ENCODE measurements at places on chromosomes 4 and X.

DNA sequence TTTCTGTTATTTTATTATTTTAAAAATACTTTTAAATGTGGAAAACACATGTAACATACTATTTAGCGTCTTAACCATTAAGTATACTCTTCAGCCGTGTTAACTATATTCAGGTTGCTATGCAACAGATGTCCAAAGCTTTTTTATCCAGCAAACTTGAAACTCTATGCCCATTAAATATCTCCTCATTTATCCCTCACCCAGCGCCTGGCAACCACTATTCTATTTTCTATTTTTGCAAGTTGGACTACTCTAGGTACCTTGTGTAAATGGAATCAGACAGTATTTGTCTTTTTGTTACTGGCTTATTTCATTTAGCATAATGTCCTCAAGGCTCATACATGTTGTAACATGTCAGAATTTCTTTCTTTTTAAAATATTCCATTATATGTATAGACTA lies 174.6 kb downstream of the PCDH10 start:
- no peak for DNase-seq

- no peak for DNase-seq
Observed at GRCh38 chrX:3938587-3938986, 225.1 kb upstream of the PRKX start.

DNA sequence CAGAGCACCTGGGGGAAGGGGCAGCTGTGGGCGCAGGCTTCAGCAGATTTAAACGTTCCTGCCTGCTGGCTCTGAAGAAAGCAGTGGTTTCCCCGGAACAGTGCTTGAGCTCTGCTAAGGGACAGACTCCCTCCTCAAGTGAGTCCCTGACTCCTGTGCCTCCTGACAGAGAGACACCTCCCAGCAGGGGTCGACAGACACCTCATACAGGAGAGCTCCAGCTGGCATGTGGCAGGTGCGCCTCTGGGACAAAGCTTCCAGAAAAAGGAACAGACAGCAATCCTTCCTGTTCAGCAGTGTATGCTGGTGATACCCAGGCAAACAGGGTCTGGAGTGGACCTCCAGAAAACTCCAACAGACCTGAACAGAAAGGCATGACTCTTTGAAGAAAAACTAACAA lies 68.1 kb downstream of the ZC4H2 start:
- DNase-seq, result no peak

DNA sequence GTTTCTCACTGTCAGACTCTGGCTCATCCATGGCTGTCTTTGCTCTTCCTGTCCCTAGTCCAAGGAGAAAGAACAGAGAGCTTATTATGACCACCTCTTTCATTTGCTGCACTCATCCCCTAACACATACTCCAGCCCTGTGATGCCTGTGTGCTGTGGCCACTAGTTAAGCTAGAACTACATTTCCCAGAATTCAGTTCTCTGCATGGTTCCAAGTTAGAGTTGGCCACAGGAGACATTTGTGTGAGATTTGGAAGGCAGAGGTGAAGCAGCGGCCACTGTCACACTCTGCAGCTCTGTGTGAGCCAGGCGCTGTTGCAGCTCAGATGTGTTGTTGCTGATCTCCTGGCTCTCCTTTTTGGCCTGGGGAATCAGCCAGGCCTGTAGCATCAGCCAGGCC lies 188.2 kb upstream of the ATP6AP2 start:
- no peak for DNase-seq

DNA sequence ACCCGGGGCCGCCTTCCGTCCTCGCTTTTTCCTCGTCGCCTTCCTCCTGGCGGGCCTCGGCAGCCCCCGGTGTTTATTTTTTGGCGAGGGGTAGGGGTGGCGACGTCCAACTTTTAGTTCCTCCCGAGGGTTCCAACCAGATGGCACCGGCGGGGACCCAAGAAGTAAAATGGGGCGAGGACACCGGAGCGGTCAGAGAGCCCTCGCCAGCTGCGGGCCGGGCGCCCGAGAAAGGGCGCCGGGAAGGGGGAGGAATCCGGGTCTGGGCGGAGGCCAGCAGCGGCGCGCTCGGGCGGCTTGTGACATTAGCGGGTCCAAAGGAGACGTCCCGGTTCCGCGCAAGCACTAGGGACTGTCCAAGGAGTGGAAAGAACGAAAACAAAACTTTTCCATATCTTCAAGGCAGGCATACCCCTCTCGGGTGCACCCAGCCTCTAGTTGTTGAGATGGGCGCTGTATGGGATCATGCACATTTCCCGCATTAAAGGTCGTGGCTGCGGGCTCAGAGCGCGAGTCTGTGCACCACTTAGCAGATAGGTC lies 691 bp upstream of the USP46 start:
- peak; percentile 26 for DNase-seq

DNA sequence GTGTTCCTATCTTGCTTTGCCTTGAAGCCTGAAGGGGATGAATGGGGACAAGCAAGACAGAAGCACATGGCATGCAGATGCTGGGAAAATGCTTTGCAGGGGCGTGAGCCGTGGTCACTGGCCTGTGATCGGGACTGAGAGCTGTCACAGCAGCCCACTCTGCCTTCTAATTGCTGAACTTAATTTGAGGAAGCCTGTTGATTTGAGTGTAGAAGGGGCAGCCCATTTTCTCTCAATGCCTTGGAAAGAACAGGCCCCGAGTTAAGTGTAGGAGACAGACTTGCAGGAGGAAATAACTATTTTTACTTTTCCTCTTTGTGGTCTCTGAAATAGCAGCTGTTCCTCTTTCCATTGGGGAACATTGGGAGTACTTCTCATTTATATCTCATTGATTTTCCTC lies 26.1 kb upstream of the TBC1D1 start:
- DNase-seq, result no peak

DNA sequence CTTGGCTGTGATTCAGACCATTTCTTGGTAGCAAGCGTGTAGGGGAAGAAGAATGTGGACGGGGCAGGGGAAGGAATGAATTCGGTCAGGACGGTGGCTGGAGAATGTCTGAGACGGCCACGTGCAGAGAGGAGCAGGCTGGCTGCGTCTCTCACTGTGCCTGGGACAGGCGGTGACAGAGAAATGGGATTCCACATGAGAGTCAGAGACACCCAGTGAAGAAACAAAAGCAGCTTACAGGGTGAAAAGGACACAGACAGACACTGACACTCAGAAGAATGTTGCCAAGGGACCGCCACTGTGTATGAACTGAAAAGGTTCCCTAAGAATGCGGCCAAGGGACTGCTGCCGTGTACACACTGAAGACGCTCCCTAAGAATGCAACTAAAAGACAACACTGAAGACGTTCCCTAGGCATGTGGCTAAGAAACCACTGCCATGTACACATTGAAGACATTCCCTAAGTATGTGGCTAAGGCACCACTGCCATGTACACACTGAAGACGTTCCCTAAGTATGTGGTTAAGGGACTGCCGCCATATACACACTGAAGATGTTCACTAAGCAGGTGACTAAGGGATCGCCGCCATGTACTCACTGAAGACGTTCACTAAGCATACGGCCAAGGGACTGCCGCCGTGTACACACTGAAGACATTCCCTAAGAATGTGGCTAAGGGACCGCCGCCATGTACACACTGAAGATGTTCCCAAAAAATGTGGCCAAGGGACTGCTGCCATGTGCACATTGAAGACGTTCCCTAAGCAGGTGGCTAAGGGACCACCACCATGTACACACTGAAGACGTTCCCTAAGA lies 49.1 kb downstream of the DHRSX start:
- no peak for DNase-seq

GRCh38 chr4:54645830-54646229 lies 11.9 kb upstream of the KIT start:
- no peak for DNase-seq

DNA sequence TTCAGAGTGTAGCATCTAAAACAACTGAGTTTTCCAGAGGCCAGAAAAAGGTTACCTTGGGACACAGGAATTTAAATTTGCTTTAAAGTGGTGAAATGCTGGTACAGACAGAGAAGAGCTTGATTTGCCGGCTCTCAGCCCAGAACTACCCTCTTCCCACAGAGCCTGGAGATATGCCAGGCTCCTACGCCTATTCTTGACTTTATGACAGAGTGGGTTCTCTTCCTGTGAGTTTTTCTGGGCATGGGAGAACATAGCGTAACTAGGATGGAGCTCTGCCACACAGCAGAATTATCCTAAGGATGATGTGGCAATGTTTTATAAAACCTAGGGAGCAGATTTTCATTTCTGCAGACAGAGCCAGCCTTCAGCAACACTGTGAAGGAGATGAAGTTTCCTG lies 241.8 kb downstream of the GRIA3 start:
- no peak for DNase-seq

GRCh38 chrX:113770071-113770470 lies 813.8 kb upstream of the HTR2C start:
- no peak for DNase-seq

GRCh38 chr4:163693776-163694175 lies 199.3 kb downstream of the TMA16 start:
- DNase-seq, result no peak

- no peak for DNase-seq
Observed at GRCh38 chr4:138875891-138876608, 139.5 kb upstream of the NOCT start.

DNA sequence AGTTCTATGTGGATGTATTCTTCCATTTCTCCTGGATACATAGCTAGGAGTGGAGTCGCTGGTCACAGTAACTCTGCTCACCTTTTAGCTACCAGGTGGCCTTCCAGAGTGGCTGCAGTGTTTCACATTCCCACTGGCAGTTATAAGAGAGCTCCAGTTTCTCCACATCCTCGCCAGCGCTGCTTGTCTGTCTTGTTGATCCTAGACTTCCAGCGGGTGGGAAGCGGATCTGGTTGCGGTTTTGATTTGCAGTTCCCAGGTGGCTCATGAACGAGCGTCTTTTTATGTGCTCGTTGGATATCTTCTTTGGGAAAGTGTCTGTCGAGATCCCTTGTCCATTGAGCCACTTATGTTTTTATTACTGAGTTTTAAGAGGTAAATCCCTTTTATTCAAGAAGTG lies 11.6 kb downstream of the TACC3 start:
- no peak for DNase-seq

DNA sequence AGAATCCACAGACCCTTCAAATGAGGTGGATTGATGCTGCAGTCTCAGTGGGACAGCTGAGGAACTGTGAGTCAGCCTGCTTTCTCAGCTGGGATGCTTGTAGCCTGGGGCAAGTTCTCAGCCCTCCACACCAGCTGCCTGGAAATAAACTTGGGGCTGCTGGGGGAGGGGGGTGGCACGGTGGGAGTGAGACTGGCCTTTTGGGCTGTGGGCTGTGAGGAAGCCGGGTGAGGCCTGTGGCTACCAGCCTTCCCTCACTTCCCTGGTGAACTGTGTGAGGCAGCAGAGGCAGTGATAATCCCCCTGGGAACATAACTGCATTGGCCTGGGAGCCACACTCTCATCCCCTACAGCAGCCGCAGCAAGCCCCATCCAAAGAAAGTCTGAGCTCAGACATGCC lies 114.5 kb upstream of the GUCY1A1 start:
- no peak for DNase-seq

DNA sequence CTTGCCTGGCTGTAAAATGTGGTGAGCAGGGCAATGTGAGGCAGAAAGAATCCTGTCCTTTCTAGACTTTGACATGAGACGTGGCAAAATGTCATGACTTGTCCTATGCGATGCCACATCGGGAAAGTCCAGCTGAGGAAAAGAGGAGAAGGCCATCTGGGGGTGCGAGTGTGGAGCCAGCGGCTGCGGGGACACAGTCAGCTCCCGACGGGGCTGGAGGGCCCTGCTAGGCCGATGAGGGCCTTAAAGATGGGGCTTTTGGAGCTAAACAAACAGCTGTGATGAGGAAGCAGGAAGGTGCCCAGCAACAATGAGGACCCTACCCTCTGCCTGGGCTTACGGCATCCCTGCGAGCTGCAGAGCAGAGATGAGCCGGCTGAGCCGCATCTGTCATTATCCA lies 7.7 kb downstream of the CPZ start:
- no peak for DNase-seq

GRCh38 chr4:175540151-175540550 lies 271.9 kb downstream of the GPM6A start:
- no peak for DNase-seq

GRCh38 chrX:123108513-123109427 lies 75.3 kb upstream of the GRIA3 start:
- no peak for DNase-seq

DNA sequence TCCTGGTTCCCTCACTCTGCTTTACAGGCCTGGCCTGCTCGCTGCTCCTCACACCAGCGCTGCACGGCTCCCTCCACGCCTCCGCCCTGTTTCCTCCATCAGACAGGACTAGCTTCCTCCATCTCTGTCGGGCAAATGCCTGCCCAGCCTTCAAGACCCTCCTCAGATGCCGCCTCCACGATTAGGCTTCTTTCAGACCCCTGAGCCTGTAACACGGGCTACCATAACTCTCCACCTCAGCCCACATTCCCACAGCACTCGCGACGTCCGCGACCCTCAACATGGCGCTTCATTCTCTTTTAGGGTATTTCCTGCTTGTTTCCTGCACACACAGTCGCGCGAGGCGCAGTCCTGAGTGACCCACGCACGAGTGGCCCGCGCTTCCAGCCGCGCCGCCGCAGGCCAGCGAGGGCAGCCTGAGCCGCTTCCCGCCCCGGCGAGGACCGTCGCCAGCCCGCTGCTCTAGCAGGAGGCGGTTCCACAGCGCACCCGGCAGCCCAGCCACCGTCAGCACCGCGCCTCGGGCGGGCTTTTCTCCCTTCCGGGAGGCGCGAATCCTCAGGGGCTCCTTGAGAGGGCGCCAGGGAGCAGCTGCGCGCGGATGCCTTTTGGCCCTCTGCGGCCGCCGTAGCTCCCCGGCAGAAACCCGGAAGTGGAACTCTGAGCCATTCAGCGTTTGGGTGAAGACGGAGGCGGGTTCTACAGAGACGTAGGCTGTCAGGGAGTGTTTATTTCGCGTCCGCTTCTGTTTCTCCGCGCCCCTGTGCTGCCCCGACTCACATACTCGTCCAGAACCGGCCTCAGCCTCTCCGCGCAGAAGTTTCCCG lies at the start of gene FRG1:
Gene FRG1, plus strand, starts transcription at position 695 of the 827 bp plus-strand sequence. CDS start 138 bp downstream, outside the sequence.
- peak; percentile 94 for DNase-seq

DNA sequence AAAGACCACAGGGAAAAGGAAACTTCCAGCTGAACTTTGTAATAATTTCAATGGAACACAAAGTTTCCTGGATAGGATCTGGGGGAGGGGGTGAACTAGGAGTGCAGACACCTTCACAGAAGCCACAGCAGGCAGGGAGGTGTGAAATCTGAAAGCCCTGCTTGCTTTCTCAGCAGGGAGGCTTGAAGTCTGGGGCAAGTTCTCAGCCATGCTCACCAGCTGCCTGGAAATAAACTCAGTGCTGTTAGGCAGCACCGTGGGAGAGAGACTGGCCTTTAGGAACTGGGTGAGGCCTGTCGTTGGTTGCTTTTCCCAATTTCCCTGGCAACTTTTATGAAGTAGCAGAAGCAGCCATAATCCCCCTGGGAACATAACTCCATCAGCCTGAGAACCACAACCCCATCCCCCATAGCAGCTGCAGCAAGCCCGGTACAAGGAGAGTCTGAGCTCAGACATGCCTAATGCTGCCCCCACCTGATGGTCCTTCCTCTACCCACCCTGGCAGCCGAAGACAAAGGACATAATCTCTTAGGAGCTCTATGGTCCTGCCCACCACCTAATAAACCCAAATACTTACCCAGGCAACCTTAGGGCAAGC lies 39.2 kb upstream of the NMU start:
- DNase-seq, result no peak

GRCh38 chr4:6277139-6277802 lies 7.6 kb downstream of the WFS1 start:
- DNase-seq, result no peak

- no peak for DNase-seq
Observed at GRCh38 chr4:30716681-30717207, 3.4 kb upstream of the PCDH7 start.

- no peak for DNase-seq
Observed at GRCh38 chrX:19881559-19881958, 5.8 kb downstream of the SH3KBP1 start.

Measured in OCI-LY7 (cell line).